ENCODE measurements at places on chromosomes 4 and X.

DNA sequence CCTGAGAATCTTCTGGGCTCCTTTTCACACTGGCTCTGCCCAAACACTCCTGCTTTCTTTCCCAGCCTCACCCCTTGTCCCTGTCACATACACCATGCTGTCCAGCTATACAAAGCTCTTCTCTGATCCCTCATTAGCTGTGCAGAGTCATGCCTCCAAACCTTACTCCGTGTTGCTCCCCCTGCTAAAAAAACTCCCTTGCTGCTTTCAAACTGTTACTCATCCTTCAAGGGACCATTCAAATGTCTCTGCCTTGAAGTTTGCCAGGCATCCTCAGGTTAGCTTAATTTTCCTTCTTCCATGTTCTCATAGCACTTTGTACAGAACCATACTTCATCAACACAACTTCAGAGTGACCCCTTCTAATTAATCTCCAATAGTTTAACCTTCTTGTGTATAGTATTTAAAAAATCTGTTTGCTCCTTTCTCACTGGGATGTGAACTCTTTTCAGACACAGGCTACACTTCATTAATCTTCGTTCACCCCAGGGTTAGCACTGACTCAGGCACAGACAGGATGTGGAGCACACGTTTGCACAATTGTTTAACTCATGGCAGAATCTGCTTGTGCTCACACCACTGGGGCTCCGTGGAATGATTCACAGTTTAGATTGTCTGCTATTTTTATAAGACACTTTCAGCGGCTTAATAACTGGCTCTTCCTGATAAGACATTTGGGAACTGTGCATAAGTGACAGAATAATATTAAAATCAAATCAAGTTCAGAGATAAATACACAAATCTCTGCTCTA is 21.4 kb upstream of the SEL1L3 start:
- DNase-seq: no peak

- no peak for DNase-seq
Measured at GRCh38 chrX:115912372-115912897, 258.1 kb upstream of the AGTR2 start.

DNA sequence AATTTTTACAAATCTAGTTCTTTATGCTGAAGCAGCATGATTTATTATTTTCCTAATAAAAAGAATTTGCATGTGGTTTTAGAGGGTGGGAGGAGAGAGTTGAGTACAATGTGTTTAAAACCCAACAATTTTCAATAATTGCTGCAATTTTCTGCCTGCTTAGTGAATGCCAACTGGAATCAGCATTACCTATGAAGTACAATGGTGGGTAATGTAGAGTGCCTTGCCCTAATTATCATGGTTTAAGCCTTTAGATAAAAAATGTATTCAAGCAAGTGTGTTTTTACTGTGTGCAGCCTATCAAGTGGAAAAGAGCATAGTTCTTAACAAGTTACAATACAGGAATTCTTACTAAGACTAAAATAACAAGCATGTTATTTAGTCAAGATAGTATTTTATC is 77.9 kb upstream of the ANKRD50 start:
- peak; percentile 16 for DNase-seq

GRCh38 chrX:37315511-37316248 is 33.5 kb upstream of the PRRG1 start:
- DNase-seq: no peak

GRCh38 chr4:41379230-41379629 is 122.5 kb downstream of the UCHL1 start:
- no peak for DNase-seq

GRCh38 chrX:141619336-141619735 is 29.8 kb downstream of the SPANXA2 start:
- DNase-seq: no peak
